ENCODE measurements at places on chromosomes 6 and 20.

DNA sequence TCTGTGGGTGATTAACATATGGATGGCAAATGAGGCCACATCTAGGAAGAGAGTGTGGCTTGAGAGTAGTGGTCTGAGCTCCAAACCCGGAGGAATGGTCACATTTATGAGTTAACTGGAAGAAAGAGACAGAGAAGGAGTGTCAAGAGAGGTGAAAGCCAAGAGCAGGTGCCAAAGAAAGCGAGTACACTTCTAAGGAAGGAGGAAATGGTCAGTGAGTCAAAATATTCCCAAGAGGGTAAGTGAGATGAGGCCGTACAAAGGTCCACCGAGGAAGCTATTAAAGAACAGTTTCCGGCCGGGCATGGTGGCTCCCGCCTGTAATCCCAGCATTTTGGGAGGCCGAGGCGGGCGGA lies 104.5 kb upstream of the RNF24 start:
- no peak for DNase-seq

- no peak for DNase-seq
Observed at GRCh38 chr6:38138374-38138773, 318.8 kb downstream of the ZFAND3 start.

GRCh38 chr6:152232501-152233151 lies 404.5 kb downstream of the SYNE1 start:
- peak; percentile 11 for DNase-seq

- DNase-seq = peak; percentile 69
Observed at GRCh38 chr6:137927777-137928218, 60.7 kb downstream of the TNFAIP3 start.

GRCh38 chr6:106882601-106883518 lies 91.7 kb downstream of the CD24 start:
- DNase-seq = no peak

DNA sequence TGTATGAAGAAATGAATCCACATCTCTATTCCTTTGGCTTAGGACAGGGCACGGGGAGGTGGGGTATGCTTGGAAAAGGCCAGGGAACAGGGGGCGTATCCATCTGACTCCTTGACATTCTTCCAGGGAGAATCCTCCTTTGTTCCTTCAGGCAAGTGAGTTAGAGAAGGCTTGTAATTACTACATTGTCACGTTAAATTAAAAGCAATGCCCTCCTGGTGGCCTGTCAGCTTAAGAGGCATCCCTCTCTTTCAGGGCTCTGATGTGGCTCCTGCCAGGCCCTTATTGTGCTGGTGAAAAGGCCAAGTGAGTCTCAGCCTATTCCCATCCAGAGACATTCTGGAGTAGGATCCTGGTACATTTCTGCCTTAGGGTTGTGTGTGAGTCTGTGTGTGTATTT lies 128.3 kb downstream of the FOXA2 start:
- DNase-seq = no peak

DNA sequence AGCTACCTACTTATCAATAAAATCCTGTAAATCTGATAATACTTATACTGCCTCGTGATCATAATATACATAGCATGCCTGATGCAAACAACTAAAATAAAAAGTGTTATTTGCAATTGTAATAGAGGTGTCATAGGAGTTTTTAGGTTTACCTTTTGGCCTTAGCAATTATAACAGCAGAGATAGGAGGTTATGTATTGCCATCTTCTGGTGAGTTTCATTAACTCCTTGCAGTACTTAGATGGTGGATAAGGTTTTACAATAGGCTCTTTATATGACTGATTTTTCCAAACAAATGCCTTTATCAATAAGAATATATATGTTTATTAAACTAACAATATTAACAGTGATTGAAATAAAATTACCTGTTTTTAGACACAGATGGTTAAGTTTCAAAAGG lies 27.8 kb upstream of the MYCT1 start:
- no peak for DNase-seq

DNA sequence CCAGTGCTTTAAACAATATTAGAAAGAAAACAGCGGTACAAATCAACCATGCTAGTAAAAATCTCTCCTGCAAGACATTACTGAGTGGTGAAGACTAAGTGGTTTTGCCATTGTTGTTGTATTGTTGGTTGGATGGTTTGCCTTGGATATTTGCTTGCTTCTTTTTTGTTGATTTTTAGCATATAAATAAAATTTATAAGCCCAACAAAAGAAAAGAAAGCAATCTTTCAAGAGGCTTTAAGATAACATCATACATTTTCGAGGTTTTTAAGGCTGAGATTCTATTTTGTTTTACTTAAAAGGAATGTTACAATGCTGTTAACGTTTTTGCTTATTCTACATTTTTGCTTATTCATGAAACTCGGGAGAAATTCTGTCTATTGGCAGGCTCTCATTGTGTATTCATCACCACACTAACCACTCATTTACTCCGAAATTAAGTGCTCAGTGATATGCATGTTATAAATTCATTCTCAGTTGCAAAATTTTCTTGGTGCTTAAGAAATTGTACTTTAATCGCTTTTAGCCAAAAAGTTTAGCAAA lies 139.1 kb downstream of the LAMA2 start:
- DNase-seq = no peak

DNA sequence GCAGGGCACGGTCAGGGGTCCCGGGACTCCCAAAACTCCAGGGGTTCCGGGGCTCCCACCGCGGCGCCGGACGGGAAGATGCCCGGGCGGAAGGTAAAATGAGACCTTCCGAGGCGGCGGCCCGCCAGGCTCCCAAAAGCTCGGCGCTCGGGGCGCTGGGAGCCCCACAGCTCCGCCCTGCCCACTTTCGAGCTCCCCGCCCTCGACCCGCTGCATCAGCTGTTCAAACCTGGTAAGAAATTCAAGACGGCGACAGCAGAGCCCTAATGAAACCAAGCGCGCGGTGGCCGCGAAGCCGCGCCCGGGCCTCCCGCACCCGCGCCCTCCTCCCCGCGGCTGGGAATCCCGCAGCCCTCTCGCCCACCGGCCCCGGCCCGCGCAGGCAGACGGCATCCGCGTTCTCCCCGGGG lies 369 bp downstream of the SLC4A11 start:
- DNase-seq = peak; percentile 43

DNA sequence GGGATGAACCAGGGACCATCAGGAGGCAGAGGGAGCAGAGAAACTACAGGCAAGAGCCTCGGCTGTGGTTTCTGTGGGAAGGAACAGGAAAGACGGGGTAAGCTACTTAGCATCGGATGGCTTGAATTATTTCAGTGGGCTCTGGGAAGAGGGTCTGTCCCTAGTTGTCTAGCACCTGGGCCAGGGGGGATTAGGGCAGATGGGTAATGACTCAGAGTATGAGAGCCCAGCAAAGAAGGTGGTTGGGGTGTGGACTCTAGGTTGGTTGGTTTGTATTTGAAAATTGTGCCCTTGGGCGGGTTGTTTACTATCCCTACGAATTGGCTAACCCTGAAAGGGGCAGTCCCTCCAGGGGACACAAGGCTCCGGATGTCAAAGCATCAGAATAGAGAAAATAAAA lies 148.5 kb upstream of the TAB2 start:
- no peak for DNase-seq

GRCh38 chr6:149324428-149324827 lies 6.9 kb downstream of the TAB2 start:
- no peak for DNase-seq

DNA sequence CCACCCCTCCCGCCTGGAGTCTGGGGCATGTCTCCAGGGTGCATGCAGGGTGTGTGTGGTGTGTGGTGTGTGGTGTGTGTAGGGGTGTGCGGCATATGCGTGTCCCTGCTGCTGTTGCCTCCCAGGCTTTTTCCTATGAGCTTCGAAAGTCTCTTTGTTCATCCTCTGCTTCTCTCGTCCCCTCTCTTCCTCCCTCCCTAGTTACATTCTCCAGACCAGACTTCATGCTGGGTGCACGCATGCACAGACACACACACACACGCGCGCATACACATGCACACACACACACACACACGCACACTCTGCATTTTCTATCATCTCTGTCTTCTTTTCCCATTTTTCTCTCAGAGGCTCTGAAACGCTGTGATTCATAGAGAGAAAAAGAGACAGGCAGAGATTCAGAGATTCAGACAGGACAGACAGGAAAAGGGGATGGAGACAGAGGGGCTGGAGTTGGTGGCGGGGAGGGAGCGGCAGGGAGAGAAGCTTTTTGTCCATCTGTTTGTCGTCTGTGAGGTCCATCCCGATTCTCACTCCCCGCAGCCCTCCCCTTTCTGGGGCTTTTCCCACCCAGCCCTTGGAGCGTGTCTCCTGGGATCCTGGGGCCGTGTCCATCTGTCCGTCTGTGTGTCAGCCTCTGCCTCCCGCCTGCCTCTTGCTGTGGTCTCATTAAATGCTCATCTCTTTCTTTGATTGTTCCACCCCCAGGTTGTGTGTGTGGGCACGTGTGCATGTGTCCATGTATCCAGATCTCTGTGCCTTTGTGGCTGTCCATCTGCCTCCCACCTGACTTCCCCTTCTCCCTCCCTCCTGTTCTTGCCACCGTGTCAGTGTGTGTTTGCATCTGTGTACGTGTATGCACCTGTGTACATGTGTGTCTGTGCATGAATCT lies 62.6 kb downstream of the SRC start:
- DNase-seq = no peak

DNA sequence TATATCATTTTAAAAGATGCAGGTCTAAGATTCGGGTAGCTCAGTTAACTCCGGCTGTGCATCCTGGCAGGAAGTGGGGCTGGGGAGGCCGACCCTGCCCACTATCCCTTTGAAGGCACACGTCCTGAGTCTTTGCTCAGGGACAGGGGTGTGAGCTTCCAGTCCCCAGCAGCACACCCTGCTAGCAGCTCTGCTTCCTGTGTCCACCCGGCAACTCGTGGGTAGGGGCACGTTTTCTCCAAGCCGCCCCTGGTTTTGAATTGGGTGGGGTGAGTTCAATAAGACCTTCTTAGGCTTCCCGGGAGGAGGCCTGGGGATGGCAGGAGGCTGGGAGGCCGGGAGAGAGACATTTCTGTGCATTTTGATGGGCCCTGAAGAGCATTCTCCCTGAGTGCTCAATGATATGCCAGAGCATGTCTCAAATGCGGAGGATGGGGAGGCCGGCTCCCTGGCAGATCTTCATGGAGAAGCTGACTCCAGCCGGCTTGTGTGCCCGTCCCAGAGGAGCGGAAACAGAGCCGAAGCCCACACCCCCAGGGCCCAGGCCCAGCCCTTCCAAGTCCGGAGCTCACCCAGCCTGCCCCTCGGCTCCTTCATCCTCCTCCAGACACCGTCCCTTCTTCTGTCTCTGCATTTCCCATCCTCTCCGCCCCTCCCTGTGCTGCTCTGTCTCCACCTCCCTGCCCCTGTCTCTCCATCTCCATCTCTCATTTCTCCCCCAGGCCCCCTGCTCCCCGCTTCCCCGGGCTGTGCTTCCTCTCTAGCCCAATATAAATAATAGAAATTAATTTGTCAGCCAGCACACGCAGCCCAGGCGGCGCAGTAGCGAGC lies 36.3 kb upstream of the ZFAND3 start:
- DNase-seq = no peak

DNA sequence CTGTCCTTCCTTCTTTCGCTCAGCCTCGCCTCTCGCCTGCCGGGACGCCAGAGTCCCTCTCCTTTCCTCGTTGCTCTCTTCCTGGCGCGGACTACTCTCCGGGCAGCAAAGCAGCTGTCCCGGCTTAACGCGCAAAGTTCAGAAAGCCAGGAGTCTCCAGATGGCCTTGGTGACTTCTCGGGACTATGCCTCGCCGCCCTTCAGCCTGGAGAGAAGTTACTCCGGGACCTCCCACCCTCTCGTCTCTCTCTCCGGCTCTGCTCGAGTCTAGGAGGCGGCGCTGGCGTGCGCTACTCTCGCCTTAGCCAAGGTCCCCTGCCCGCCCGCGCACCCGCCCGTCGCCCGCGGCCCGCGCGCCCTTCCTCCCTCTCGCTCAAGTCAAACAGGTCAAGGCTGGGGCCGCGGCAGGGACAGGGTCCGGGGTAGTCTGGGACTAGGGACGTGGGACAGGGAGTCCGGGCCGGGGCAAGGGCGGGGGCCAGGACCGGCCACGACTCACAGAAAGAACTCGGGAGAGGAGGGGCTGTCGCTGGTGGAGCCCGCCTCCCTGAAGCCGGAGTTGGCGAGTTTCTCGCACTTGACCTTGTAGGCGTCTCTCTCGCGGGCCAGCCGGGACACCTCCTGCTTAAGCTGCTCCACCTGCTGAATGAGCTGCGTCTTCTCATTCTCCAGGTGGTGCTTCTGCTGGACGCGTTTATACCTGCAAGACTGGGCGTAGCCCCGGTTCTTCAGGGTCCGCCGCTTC lies 1.5 kb downstream of the MAFB start:
- no peak for DNase-seq

GRCh38 chr6:56432194-56432593 lies 184.8 kb upstream of the COL21A1 start:
- no peak for DNase-seq

DNA sequence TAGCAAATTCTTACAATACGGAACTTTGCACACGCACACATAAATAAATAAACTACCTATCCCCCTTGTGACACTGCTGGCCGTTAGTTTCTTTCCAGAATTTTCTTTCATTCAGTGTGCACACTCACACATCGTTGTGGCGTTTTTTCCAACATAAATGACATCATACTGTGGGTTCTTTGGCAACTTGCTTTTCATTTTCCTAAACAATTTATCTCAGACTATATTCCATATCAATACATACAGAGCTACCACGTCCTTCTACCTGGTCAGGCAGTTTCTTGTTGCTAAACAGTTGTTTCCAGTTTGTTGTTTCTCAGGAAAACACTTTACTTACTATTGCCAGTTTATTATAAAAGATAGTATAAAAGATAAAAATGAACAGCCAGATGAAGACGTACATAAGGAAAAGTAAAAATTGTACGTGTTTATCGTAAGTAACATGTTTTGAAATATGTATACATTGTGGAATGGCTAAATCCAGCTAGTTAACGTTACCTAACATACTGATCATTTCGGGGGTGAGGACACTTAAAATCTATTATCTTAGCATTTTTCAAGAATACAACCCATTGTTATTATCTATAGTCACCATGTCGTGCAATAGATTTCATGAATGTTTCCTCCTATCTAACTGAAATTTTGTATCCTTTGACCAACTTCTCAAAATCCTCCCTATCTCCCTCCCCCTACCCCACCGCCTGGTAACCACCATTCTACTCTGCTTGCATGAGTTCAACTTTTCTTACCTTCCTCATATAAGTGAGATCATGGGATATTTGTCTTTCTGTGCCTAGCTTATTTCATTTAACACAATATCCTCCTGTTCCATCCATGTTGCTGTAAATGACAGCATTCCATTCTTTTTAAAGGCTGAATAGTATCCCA lies 1.2 kb upstream of the TP53RK start:
- no peak for DNase-seq

GRCh38 chr6:37943436-37944058 lies 124.0 kb downstream of the ZFAND3 start:
- DNase-seq = no peak

GRCh38 chr20:4151991-4152695 lies 136.8 kb upstream of the RNF24 start:
- DNase-seq = no peak

GRCh38 chr6:17530321-17530835 lies 69.7 kb upstream of the FAM8A1 start:
- no peak for DNase-seq

- no peak for DNase-seq
Observed at GRCh38 chr6:168420084-168420483, 20.9 kb upstream of the SMOC2 start.

All from stimulated activated CD4-positive, alpha-beta T cell treated with anti-CD3 and anti-CD28 coated beads, Interleukin-4, amount 100 ng/mL, for 1 hour (primary cell).